Panc1 (cell line): ENCODE measurements at places on chromosomes 4 and X. TPM values are rescaled to one million over a fixed set of nuclear protein-coding genes. Genes with fewer than 3 reads are reported as not detected.

DNA sequence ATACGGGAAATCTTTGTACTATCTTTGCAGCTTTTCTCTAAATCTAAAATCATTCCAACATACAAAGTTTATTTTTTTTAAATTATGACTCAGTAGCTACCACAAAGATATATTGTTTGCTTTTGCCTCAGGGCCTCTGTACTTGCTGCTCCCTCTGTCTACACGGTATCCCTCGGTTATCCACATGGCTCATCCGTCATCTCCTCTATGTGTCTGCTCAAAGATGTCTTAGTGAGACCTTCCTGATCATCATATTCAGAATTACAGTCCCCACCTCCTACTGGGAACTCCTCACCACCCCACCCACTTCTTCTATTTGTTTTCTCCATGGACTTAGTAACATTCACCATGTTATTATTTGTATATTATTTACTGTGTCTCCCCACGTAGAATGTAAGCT is 107.8 kb downstream of the PARM1 start:
- no peak for DNase-seq

DNA sequence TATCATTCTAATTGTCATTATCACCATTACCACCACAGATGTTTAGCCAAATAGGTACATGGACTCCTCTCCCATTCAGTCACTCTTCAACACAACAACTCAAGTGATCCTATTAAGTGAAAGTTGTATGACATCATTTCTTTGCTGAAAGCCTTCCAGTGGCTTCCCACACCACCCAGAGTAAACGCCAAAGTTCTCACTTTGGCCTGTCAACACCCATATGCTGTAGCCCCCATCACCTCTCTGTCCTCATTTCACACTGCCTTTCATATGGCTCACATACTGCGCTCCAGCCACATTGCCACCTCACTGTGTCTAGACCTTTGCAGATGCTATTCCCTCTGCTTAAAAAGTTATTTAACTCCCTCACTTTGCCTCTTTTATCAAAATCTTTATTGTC is 682.3 kb downstream of the ADGRL3 start:
- DNase-seq, result no peak

- DNase-seq, result no peak
These were observed 543 bp downstream of the NFXL1 start for GRCh38 chr4:47913861-47914219.

DNA sequence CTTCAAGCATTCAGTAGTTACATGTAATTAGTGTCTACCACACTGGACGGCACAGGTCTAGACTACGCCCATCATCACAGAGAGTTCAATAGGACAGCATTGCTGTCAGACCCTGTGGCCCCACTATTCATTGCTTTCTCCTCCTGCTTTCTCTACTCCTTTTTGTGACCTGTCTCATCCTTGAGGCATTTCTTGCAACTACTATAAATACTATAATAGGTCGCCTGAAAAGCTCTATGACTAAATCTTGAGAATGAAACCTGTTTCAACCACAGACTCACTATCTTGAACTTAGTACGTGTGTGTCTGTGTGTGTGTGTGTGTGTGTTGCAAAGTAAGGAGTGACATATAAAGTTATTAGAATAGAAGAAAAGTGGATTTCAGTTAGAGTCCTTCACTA is 252.9 kb upstream of the KLF3 start:
- no peak for DNase-seq

GRCh38 chrX:71636438-71637252 is 18.3 kb upstream of the CXCR3 start:
- no peak for DNase-seq

DNA sequence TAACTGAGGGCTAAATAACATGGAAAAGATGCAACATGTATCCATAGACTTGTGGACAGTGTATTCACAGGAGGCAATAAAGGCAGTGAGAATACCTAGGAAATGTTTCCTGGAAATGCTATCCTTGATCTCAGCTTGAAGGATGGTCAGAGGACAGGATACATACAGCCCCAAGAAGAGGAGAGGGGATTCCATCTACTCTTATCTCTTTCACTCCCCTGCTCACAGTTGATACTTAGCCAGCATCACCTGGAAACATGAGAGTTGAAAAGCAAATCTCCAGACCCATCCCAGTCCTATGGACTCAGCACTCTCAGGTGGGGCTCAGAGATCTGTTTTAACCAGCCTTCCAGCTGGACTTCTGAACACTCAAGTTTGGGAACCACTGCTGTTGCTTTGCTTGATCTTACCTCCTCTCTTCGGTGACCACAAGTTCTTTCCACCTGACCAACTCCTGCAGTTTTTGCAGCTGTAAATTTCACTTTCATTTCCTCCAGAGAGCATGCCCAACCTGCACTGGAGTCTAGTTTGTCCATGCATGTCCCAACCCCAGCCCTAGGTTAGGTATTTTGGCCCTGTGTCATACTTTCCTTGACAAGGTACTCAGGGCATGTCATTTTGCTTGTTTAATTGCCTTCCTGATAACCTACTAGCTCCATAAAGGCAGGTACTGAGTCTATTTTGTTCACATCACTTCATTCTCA is 10.4 kb downstream of the RELL1 start:
- no peak for DNase-seq

- DNase-seq, result no peak
These were observed 464 bp downstream of the RAP1GDS1 start for GRCh38 chr4:98261405-98262291.

Gene SLC25A53
- 9.8 TPM for total RNA-seq

Gene ITGB1BP2
- total RNA-seq, result 1.4 TPM

Gene CACNA1F
- not detected for total RNA-seq
